ENCODE measurements at places on chromosomes 2 and 18.

DNA sequence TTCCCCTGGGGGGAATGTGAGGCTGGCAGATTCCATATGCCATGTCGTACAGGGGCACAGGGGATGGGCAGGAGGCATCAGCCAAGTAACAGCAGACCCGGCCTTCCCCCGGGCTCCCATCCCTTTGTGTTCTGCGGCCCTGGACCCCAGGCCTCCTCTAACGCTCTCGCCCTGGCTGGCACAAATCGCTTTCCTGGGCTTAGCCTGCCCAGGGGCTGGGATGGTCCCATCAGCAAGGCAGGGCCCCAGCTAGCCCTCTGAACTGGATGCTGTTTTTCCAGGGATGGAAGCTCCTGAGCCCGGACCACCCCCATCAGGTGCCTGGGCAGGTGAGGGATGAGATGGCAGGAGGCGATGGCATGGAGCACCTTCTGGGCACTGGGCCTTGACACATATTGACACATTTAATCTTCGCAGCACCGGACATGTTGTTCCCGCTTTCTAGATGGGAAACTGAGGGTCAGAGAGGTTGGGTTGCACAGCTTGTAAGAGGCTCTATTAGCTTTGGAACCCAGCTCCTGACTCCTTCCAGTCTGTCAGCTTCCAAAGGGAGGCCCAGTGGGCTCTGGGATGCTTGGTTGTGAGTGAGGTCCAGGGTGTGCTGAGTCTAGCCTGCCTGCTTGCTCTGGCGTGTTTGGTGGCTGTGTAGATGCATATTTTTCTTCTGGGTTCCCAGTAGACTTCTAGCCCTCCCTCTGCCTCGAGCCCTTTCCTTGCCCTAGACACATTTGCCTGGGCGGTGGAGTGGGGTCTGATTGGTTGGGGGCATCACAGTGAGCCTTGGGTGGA is 40.3 kb downstream of the GLI2 start:
- no peak for DNase-seq

GRCh38 chr18:354003-354402 is 86.2 kb upstream of the THOC1 start:
- no peak for DNase-seq

DNA sequence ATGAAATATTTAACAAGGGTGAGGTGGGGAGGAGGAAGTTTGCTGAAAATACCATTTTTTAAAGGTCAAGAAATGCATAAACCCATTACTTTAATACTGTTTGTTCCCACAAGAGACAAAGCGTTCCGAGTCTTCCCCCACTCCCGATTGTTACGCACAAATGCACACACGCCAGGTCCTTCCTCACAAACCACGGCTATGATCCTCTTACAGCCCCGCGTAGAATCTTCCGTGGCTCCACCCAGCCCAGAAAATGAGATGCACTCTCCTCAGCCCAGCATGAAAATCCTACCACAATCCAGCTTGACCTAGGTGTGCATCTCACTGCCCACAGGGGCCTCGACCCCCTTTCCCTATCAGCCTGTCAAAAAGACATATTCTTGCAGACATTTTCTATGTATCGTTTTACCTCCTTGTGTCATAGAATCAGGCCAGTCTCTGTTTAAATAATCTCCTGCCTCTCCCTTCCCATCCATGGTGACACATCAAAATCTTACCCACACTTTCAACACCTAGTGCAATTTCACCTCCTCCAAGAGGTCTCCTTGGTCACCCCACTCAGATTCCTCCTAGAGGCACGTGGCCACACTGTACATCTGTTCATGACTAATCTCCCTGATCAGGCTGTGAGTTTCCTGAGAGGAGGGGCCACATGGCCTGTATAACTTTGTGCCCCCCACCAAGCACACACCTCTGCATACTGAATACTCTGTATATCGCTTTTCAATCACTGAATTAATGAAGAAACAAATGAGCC is 491.0 kb upstream of the KLHL29 start:
- DNase-seq, result no peak

GRCh38 chr2:209917154-209917771 is 85.2 kb upstream of the RPE start:
- no peak for DNase-seq

All from NCI-H1417 (cell line).